ENCODE measurements at places on chromosomes 11 and 22.
A peak's percentile ranks its signal among the peaks of the same experiment; 100 is the strongest.

- DNase-seq, result no peak
Measured at GRCh38 chr11:71999362-71999761, 653 bp downstream of the IL18BP start.

GRCh38 chr11:95728790-95729189 is 60.8 kb downstream of the FAM76B start:
- DNase-seq, result no peak

DNA sequence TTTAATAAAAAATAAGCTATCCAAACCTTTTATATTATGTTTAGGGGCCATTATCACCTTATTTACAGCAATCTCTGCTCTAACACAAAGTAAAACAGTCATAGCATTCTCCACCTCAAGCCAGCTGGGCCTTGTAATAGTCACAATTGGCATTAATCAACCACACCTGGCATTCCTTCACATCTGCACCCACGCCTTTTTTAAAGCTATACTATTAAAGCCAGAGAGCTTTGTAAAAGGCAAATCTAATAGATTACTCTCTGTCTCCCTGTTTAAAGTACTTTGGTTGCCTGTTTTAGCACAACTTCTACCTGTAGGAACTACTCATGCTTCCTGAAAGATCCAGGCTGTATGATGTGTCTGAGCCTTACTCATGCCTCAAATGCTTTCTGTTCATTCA is 113.1 kb downstream of the CSNK2A3 start:
- no peak for DNase-seq

DNA sequence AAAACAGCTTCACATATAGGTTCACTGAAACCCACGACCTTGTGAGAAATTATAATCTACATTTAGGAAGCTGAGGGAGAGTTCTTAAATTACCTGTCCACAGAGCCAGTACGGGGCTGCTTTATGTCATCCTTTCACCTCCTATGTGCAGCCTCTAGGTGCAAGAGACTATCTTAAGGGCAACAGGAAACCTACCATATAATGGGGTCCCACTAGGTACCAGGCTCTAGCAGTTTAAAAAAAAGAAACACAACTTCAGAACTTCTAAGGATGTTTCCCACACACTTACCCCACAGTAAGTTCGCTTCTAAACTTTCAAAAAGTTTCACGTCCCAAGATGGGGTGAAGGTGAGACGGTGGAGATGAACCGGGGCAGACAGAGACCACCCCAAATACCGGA is 573 bp downstream of the STK33 start:
- DNase-seq, result no peak

DNA sequence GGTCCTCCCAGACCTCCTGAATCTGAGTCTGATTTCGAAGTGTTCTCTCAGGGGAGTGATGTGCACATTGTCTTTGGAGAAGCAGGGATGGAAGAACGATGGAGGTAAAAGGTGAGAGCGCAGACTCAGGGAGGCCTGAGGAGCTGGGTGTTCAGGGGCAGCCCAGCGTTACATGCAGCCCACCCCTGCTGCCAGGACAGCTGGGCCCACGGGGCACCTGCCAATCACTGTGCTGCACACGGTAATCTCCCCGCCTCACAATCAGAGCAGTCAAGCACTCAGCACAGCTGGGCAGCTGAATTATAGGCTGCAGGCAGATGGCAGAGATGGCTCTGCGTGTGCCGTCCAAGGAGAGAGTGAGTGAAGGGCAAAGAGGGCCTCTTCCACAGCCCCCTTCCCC is 17.9 kb upstream of the HTR3A start:
- DNase-seq, result no peak

- DNase-seq, result no peak
Measured at GRCh38 chr22:46288846-46289243, 7.8 kb upstream of the GTSE1 start.

DNA sequence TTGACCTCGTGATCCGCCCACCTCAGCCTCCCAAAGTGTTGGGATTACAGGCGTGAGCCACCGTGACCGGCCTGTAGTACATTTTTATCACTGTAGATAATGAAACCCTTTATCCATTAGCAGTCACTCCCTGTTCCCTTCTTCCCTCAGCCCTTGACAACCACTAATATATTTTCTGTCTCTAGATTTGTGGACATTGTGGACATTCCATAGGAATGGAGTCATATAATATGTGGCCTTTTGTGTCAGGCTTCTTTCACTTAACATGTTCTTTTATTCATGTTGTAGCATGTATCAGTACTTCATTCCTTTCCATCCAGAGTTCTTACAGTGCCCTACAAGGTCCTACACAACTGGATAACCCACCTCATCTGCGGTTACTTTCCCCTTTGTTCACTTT is 30.5 kb downstream of the RRM1 start:
- DNase-seq, result peak; percentile 89

DNA sequence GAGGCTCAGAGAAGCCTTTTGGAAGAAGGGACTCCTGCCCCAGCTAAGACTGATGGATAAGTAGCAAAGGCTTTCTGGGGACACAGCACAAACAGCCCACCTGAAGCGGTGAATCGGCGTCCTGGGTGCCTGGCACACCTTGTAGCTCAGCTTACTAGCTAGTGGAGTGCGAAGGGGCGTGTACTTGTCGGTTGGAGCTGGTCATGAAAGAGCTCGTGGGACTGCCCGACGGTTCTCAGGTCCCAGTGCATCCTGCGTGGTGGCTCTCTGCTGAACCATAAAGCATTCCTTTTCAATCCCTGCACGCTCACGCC is 690 bp upstream of the UVRAG start:
- DNase-seq, result no peak

DNA sequence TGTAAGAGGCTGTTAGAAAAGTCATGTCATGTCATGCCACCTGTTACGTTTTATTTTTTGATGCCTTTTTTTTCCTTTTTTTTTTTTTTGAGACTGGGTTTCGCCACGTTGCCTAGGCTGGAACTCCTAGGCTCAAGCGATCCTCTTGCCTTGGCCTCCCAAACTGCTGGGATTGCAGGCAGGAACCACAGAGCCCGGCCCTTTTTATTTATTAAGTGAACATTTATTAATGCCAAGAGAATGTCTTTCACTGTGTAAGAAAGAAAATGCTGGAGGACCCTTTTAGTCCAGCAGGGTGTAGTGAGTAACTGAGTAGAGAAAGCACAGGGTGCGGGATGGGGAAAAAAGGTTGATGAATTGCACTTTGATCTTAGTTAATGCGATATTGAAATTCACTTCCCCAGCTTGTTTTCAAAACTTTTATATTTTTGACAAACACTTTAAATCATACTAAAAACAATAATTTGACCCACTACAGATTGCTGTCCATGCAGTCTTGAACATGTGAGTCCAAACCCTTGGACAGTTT is 2.3 kb upstream of the XBP1 start:
- DNase-seq, result no peak

- no peak for DNase-seq
Measured at GRCh38 chr11:106503901-106504300, 426.4 kb downstream of the AASDHPPT start.

- no peak for DNase-seq
Measured at GRCh38 chr11:74388678-74389327, 9.4 kb downstream of the PGM2L1 start.

- no peak for DNase-seq
Measured at GRCh38 chr11:75689863-75690609, 21.2 kb upstream of the MAP6 start.

- no peak for DNase-seq
Measured at GRCh38 chr11:60701469-60701818, 2.0 kb downstream of the MS4A8 start.

DNA sequence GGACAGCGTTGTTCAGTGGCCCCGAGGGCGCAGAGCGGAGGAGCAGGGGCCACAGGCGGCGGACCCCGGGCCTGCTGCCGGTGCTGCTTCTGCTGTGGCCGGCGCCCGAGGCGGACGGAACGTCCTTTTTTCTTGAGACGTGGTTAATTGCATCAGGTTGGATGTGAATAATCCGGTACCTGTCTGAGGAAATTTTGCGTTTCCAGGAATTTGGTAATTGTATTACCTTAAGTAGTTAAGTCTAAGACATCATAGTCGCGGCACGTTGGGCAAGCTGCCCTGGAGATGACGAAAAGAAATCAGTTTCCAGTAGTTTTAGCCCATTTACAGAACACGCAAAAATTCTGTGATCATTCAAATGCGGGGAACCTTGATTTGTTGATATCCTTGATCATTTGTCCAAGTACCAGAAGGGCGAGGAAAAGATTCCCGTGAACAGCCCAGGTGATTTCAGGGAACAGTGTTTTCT is 789 bp downstream of the SPECC1L start:
- peak; percentile 36 for DNase-seq

DNA sequence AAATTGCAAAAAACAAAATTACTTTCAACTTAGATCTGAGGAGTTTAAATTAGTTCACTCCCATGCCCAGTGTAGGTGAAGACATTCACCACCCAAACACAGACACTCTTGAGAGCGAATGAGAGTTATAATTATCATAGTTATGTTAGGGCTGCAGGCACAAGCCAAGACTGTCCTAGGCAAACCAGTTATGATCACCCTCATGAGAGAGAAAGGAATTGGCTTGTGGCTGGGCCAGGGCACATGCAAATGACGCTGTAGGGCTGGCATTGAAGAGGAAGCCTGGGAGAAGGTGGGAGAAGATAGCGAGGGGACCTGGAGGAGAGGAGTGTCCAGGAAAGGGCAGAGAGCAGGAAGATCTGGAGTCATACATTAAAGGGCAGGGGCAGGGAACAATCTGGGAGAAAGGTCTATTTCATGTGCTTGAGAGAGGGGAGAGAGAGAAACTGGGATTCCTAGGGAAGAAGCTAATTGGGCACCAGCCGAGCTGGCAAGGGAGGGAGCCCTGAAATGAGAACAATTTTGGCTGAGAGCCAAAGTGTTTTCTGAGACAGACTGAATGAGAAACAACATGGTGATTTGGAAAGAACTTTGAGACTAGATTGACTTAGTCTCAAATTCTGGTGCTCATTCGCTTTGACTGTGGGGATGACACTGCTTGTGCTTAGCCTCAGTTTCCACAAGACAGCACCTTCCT is 279.9 kb downstream of the KIRREL3 start:
- no peak for DNase-seq

- no peak for DNase-seq
Measured at GRCh38 chr22:49224243-49224642, 603.4 kb downstream of the BRD1 start.

GRCh38 chr22:46056546-46057245 is 79.7 kb upstream of the WNT7B start:
- no peak for DNase-seq

DNA sequence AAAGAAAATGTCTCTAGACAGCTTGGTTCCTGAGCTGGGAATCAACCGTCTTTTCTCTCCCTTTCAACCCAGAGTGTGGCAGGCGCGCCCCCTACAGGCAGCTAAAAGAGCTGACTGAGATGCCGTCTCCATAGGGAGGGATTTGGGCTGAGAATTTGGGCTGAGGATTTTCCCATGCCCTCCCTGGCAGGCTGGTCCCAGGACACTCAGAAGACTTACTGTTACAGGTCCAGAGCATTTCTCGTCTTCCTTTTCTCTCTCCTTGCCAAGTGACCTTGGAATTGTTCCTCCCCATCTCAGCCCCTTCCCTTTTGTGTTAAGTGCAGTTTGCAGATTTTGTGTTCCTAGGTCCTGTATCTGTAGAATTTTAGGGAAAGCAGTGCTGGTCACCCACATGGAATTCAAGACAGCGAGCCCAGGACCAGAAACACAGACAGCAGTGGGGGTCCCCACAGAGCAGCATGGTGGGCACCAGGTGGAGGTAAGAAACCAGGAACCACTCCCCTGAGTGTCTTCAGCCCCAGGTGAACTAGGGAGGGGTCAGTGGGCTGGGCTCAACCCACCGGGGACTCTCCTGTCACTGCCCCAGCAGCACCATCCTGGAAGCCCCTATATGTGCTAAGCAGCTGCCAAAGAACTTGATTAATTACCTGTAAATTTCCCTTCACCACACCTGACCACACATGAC is 9.9 kb upstream of the IGLL5 start:
- DNase-seq, result no peak

DNA sequence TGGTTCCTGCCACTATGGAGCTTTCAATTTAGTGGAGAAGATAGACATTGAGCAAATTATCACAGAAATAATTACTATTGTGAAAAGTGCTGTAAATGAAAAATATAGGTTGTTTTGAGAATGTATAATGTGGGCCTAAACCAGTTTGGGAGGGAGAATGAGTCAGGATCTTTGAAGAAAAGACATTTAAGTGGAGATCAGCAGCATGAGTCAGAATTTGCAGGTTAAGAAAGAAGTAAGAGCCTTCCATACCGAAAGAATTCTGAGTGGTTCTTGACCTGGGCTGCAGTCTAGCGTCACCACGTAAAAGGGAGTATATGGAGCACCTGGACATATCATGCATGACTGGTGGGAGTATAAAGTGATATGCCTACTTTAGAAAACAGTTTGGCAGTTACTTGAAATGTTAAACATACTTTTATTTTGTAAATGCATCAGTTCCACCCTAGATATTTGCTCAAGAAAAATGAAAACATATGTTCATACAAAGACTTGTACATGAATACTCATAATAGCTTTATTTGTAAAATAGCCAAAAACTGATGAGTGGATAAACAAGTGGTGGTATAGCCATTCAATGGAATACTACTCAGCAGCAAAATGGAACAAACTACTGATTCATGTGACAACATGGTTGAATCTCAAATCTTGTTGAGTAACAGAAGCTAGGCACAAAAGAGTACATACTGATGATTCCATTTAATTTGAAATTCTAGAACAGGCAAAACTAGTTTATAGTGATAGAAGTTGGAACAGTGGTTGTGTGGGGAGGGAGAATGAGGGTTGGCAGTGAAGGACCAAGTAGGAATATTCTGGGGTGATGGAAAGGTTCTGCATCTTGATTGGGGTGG is 99.2 kb downstream of the STIM1 start:
- peak; percentile 86 for DNase-seq

DNA sequence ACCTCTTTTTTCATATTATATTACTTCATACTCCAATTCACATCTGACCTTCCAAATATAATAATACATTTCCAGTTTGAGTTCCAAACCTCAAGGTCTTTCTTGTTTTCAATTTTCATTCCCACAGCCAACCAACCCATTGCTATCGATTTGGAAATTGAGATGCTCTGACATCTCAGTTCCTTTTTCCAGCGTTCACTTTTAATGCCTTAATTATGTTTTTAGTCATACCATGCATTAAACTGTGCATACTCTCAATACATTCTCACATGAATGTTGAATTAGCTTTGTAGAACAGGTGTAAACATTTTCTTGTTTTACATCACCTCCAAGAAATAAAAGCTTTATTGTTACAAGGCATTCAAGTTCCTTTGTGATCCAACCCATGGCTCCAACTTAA is 294.2 kb upstream of the ANO3 start:
- DNase-seq, result no peak

- DNase-seq, result no peak
Measured at GRCh38 chr11:117809236-117810055, 12.4 kb upstream of the DSCAML1 start.

DNA sequence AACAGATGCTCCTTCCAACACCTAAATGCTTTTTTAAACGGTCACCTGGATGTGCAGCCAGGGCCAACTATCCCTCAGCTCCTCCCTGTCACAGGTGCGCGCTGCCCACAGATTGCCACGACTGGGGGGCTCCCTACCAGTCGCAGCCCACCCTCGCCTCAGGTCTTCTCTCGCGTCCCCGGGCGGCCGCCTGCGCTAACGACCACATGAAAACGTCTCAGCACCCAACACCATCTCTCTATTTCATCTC is 469 bp downstream of the ZBED5 start:
- DNase-seq, result no peak

Measured in foreskin keratinocyte (primary cell).